ENCODE measurements at places on chromosomes 11 and 22. TPM values are rescaled to one million over a fixed set of nuclear protein-coding genes. Genes with fewer than 3 reads are reported as not detected.

GRCh38 chr11:122103321-122103720, 12.7 kb downstream of the BLID start:
- no peak for DNase-seq

GRCh38 chr22:48181263-48181955, 1419.0 kb downstream of the TBC1D22A start:
- no peak for DNase-seq

DNA sequence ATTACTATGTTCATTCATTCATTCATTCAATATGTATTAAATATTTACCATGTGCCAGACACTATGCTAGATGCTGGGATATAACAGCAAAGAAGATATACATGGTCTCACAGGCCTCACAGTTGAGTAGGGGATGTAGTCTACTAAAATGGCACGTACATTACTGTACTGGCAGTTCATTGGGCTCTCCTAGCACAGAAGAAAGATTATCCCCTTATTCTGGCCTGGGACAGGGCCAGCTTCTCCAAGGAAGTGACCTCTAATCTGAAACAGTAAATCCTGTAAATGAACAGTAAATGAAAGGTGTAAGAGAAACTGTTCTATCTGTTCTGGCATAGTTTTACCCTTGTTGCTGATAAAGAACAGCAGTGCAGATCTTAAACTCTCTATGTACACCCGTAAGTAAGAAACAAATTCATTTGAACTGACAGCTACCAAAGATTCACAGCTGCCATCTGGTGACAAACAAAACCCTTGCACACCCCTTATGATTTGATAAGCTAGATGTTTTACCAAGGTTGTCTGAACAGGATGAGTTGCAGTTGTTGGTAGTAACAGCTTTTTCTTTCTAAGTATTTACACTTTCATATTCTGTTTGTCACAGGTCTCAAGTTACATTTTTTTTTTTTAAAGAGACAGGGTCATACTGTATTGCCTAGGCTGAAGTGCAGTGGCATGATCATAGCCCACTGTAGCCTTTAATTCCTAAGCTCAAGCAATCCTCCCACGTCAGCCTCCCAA, 263.1 kb downstream of the TMEM135 start:
- no peak for DNase-seq

- no peak for DNase-seq
These were observed 14.8 kb downstream of the KIAA0930 start for GRCh38 chr22:45225732-45226502.

DNA sequence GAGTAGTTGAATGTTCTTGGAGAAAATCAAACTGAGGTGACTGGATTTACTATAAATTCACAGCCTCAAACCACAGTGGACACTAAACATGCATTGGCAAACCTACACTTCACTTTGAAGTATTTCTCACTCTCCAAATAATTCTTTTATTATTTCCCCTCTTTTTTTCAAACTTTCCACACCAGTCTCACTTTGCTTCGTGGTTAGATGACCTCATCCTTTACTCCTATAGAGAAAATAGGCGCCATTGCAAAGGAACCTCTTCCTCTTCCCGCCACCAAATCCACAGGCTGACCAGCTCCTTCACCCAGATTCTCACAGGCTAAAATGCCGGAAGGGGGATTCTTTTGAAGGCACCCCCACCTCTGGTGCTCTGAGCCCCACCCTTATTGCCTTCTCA, 33.4 kb downstream of the HTR3A start:
- no peak for DNase-seq

GRCh38 chr11:21511835-21512440, 680.9 kb upstream of the ANO5 start:
- DNase-seq: peak; percentile 45

DNA sequence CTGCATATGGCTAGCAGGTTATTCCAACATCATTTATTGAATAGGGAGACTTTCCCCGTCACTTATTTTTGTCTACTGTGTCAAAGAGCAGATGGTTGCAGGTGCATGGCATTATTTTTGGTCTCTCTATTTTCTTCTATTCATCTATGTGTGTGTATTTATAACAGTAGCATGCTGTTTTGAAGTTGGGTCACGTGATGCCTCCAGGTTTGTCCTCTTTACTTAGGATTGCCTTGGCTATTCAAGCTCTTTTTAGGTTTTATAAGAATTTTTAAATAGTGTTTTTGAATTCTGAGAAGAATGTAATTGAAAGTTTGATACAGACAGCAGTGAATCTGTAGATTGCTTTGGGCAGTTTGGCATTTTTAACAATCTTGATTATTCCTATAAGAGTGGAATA, 770.6 kb downstream of the CNTN5 start:
- no peak for DNase-seq

DNA sequence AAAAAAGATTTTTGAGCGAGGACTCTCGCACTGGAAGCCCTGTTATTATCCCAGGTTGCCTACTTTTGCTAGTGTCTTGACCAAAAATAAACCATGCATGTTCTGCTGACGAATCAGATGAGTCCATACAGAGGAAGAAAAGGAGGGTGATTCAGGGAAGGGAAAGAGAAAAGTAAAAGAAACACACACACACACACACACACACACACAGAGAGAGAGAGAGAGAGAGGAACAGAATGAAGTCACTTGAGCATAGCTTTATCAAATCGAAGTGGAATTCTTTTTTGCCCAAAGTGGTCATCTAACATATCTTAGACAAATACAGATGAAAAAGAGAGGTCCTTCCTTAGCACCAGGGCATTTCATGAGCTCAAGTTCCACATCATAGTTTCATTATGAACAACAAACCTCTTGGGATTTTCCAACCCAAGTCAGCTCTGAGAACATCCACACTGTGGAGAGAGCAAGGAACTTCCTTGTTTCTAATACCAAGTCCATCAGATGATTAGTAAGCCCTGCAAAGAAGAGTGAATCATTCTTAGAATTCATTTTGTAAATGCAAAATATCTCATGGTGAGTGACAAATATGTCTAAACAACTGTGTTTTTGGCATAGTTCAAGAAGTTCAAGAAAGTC, 7.7 kb upstream of the MMP12 start:
- peak; percentile 1 for DNase-seq

DNA sequence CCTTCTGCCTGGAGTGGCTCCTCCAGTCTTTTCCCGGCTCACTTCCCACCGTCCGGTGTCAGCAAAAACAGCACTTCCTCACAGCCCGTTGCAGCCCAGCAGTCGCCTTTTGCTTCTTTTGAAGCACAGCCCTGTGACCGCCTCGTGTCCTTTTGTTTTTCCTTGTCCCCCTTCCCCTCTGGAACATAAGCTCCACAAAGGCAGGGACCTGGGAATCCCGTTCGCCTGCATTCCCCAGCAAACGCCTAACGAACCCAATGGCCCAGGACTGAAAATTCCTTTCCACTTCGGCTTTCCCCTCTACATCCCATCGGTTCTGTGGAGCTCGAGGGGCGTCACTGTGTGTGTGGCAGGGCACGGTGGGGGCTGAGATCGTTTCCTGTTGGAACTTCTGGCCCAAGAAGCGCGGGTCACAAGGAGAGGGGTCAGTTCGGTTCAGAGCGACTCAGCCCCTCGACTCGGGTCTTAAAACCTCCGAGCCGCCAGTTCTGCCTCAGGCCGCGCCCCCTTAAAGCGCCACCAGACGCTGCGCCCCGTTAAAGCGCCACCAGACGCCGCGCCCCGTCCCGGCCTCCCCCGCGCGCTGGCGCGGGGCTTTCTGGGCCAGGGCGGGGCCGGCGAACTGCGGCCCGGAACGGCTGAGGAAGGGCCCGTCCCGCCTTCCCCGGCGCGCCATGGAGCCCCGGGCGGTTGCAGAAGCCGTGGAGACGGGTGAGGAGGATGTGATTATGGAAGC, 841 bp downstream of the RIC8A start:
- peak; percentile 76 for DNase-seq

- DNase-seq: no peak
These were observed 1.4 kb downstream of the PATZ1 start for GRCh38 chr22:31344578-31345330.

DNA sequence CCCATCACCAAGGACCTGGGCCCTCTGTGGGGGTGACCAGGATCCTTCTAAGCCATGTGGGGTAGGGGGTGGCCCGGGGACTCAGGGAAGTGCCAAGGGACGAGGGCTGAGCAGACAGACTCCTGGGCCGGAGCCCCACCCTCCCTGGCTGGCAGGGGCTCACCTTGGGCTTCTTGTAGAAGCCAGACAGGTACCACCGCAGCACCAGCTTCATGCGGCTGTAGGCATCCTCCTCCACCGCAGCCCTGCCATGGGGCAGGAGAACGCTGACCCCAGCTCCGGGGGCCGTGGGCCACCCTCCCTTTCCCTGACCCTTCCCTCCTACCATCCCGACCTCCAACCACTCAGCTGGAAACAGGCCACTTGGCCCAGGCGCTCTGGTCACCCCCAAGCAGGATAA, 45.9 kb upstream of the CARS1 start:
- no peak for DNase-seq

GRCh38 chr11:44255406-44256071, 54.4 kb downstream of the ALX4 start:
- DNase-seq: no peak

- DNase-seq: no peak
These were observed 3.1 kb downstream of the PKDREJ start for GRCh38 chr22:46260038-46260437.

DNA sequence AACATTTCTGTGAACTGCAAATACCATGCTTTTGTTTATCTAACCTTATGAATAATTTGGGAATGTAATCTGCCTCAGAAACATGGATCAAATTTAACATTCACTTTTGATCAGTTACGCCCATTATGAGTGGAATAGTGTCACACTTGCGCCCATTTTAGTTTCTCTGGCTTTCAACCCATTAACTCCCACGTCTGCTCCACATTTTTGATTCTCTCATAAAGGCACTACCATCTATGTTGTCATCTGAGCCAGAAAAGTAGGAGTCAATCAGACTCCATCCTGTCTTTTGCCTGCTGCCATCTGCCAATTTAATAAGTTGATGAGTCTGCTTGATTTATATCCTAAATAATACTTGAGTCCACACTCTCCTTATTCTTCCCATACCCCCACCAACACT, 1090.7 kb downstream of the DLG2 start:
- no peak for DNase-seq

DNA sequence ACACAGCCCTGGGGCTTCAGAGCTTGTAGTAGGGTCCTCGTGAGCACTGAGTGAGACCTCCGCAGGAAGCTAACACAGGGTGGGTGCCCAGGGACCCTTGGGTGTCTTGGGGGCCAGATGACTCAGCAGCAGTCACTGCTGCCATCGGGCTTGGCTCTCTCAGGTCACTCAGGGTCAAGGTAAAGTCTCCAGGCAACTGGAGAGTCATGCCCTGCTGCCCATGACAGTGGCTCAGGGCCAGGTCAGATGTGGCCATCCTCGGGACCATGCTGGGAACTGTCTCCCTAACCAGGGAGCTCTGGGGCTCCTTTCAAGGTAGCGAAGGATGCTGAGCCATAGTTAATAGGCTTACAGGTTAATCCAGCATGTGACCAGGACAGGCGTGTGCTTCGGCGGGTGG, 44.4 kb upstream of the SLC22A12 start:
- peak; percentile 48 for DNase-seq

GRCh38 chr11:14538271-14538925, 18.2 kb upstream of the PSMA1 start:
- no peak for DNase-seq

- DNase-seq: no peak
These were observed 42.9 kb upstream of the DEPDC7 start for GRCh38 chr11:32972781-32973180.

GRCh38 chr11:46273511-46274205, 3.8 kb upstream of the CREB3L1 start:
- no peak for DNase-seq

DNA sequence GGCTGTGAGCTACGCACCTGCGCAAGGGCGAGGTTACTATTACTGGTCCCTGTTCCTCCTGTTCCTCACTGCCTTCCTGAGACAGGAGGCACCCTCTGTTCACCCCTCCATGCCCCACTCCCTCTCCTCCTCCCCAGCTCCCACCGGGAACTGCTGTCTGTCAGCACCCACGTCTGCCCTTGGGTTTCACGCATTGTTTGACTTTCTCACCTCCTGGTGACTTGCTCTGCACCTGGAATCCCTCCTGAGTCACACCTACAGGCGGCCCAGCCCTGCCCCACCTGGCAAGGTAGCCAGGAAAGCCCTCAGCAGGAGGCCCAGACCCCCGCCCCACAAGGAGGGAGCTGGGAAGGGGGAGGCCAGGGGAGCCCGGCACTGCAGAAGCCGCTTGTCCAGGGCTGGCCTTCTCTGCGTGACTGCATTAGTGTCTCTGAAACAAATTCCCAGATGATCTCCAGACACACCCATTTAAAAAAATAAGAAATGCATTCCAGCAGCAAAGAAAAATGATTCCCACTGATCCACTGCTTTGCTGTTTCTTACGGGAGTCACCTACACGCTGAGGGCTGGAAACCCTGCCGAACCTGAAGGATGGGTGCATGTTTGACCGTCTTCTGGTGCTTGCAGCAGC, 86.4 kb downstream of the CELSR1 start:
- DNase-seq: no peak

DNA sequence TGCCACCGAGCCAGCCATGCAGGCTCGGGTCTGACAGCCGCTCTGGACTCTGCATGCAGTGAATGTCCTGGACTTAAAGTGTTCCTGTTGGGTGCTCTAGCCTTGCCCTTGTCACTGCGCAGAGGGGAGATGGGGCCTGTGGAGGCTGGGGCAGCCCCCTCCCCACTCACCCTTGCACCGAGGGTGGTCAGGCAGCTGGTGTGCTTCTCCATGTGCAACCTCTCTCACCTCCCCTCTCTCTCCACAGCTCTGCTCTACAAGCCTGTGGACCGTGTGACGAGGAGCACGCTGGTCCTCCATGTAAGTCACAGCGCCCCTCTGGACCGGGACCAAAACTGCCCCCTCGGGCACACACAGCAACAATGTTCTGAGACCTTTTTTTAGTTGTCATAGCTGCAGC, 92.5 kb downstream of the BCR start:
- no peak for DNase-seq

DNA sequence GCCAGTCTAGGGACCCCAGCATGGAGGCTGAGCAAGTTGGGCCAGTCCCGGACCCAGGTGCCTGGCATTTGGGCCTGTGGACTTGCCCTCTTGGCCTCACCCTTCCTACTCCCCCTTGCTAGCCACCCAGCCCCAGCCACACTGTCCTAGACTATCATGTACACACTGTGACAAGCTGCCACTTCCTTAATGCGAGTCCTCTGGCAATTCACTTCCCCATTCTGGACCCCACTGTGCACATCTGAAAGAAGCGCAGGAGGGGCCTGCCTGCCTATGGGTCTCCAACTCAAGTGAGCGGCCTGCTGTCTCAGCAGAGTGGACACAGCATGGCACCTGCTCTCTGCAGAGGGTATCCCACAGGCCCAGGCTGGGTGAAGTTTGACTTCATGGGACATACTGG, 68.5 kb upstream of the LMO1 start:
- DNase-seq: no peak

DNA sequence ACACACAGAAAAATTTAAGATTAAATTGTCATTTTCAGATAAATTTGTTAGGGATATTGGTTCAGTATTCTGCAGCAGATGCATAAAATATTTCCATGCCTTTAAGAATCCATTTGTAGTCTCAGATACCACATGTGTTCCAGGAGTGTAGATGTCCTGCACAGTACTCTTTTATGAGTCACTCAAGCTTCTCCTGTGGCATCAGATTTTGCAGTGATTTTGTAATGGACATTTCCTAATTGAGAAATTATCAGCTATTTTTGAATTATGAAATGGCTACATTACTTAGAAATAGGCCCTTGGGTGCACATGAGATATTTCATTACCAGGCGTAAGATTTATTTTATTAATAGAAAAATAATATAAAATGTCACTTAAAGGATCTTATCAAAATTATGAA, 18.9 kb downstream of the MMP3 start:
- DNase-seq: no peak

The SPDYC gene
- total RNA-seq: not detected

The ARHGAP20 gene
- total RNA-seq: not detected

The ATG13 gene
- total RNA-seq: 24.5 TPM

The FAU gene
- total RNA-seq: 153 TPM

The VWCE gene
- not detected for total RNA-seq

The FSHB gene
- not detected for total RNA-seq

Measured in Caki2 (cell line).